ENCODE measurements at places on chromosomes 5 and 9. TPM values are rescaled to one million over a fixed set of nuclear protein-coding genes. Genes with fewer than 3 reads are reported as not detected.

Gene SPINK5
- 4.5 TPM for total RNA-seq

Gene LMAN2
- 227 TPM for total RNA-seq

Gene OR2V2
- total RNA-seq = not detected

GRCh38 chr5:36640949-36641348 lies 34.5 kb downstream of the SLC1A3 start:
- DNase-seq = no peak

DNA sequence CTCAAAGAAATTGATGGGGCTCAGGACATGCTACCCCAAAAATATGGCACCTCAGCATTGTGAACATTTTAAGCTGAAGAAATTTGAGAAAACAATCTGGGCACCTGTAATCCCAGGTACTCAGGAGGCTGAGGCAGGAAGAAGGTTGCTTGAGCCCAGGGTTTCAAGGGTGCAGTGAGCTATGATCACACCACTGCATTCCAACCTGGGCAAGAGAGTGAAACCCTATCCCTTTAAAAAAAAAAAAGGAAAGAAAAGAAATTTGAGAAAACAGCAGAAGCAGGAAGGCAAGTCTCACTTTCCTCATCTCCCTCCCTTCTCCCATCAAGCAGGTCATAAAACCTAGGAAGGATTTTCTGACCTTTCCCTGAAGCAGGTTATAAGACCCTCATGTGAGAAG lies 23.6 kb downstream of the TPD52L3 start:
- DNase-seq = peak; percentile 30

All from GM23338 (cell line).